H1 (cell line): ENCODE measurements at places on chromosomes 1 and 21. TPM values are rescaled to one million over a fixed set of nuclear protein-coding genes. Genes with fewer than 3 reads are reported as not detected.

The PPIAL4G gene
- not detected in 2 replicates for total RNA-seq

The ARMH1 gene
- 0.63 and 0.82 TPM in 2 replicates for total RNA-seq

GRCh38 chr1:161869291-161869690 lies 103.2 kb downstream of the ATF6 start:
- no peak overlapping the region for H3K4me3 ChIP-seq
- no peak for DNase-seq
- no peak overlapping the region for H3K27ac ChIP-seq

GRCh38 chr21:30942192-30942591 lies 60.8 kb upstream of the KRTAP11-1 start:
- no peak overlapping the region for H3K27ac ChIP-seq
- no peaks in the 10 kb centered on the region for H3K36me3 ChIP-seq
- no peak for DNase-seq
- H3K27me3 ChIP-seq = no peaks in the 10 kb centered on the region
- H3K4me1 ChIP-seq = no peaks in the 10 kb centered on the region

- H3K36me3 ChIP-seq = no peaks in the 10 kb centered on the region
- DNase-seq = no peak
- no peaks in the 10 kb centered on the region for H3K27me3 ChIP-seq
- no peaks in the 10 kb centered on the region for H3K4me1 ChIP-seq
Measured at GRCh38 chr1:205071028-205071409, 13.2 kb downstream of the TMEM81 start.

GRCh38 chr1:203342192-203342940 lies 8.6 kb downstream of the FMOD start:
- no peaks in the 10 kb centered on the region for H3K27me3 ChIP-seq
- DNase-seq = no peak
- no peak overlapping the region for H3K27ac ChIP-seq
- no peak overlapping the region for H3K4me3 ChIP-seq
- peaks cover 4% of the 10 kb centered on the region for H3K4me1 ChIP-seq

The SLFNL1 gene
- not detected in 2 replicates for total RNA-seq

GRCh38 chr1:36109041-36109679 lies 15.9 kb downstream of the COL8A2 start:
- no peaks in the 10 kb centered on the region for H3K27me3 ChIP-seq
- no peaks in the 10 kb centered on the region for H3K36me3 ChIP-seq
- no peak overlapping the region for H3K27ac ChIP-seq
- no peaks in the 10 kb centered on the region for H3K4me1 ChIP-seq
- DNase-seq = no peak
- no peak overlapping the region for H3K4me3 ChIP-seq

DNA sequence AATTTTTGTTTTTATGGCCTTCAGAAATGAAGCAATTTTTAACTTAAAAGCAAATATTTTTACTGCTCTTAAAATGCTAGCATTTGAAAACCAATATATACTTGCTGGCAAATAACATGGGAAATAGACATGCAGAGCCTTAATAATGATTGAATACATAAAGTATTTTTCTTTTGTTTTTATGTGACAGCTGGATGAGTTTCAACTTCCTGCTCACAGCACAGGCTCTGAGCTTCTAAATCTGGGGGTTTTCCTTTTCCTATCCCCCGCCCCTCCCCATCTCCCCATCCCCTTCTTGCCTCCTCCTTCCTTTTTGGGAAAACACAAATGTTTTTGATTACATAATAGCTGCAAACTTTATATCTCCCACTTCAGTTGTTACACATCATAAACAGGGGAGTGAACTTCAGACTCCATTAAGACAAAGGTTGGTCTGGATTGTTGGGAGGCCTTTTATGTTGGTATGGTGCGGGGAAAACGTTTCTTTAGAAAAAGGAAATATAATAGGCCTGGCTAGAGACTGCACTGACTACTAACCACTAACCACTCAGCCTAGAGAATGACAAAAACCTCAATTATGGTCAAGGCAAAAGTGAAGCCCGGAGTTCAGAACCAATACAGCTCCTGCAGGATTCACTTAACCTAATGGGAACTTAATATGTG lies 116.1 kb upstream of the GORAB start:
- H3K4me3 ChIP-seq = no peak overlapping the region
- no peaks in the 10 kb centered on the region for H3K36me3 ChIP-seq
- no peak for DNase-seq
- H3K4me1 ChIP-seq = no peaks in the 10 kb centered on the region
- no peak overlapping the region for H3K27ac ChIP-seq

The RBP7 gene
- total RNA-seq = 7.2 and 7.7 TPM in 2 replicates

DNA sequence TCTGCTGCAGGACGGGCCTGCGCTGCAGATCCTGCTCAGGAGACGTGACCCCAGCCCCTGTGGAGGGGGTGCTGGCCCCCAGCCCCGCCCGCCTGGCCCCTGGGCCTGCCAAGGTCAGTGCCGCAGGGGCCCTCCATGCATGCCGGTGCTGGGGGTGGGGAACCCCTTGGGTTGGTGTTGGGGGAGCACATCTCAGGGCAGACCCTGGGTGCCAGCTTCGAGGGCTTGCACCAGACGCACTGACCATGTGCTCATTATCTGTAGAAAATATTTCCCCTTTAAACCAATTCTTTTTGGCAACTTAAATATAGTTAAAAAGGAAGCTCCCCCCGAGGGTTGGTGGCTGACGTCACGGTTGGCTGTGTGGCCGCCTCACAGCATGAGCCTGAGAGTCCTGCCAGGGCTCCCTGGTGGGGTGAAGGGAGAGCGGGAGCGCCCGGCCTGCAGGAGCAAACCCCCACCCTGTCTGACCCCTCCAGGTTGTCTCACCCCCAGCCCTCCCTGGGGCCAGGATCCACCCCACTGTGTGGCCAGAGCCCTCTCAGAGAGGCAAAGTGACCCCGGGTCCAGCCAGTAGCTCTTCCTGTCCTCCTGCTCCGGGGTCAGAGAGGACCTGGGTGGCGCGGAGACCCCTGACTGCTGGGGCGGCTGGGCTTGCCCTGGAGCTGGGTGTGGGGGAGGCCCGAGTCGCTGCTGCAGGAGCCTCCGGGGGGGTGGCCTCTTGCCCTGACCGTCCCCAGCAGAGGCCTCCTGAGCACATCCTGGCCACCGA lies 5.3 kb upstream of the PFKL start:
- H3K36me3 ChIP-seq = no peaks in the 10 kb centered on the region
- H3K4me3 ChIP-seq = no peak overlapping the region
- peaks cover 2% of the 10 kb centered on the region for H3K4me1 ChIP-seq
- no peak for DNase-seq

GRCh38 chr1:41574842-41575241 lies 90.4 kb upstream of the EDN2 start:
- no peak for DNase-seq
- no peaks in the 10 kb centered on the region for H3K36me3 ChIP-seq
- no peak overlapping the region for H3K27ac ChIP-seq
- H3K4me1 ChIP-seq = no peaks in the 10 kb centered on the region; the same call in 1 of the 2 replicates
- H3K4me3 ChIP-seq = no peak overlapping the region

The OR2G6 gene
- not detected in 2 replicates for total RNA-seq

DNA sequence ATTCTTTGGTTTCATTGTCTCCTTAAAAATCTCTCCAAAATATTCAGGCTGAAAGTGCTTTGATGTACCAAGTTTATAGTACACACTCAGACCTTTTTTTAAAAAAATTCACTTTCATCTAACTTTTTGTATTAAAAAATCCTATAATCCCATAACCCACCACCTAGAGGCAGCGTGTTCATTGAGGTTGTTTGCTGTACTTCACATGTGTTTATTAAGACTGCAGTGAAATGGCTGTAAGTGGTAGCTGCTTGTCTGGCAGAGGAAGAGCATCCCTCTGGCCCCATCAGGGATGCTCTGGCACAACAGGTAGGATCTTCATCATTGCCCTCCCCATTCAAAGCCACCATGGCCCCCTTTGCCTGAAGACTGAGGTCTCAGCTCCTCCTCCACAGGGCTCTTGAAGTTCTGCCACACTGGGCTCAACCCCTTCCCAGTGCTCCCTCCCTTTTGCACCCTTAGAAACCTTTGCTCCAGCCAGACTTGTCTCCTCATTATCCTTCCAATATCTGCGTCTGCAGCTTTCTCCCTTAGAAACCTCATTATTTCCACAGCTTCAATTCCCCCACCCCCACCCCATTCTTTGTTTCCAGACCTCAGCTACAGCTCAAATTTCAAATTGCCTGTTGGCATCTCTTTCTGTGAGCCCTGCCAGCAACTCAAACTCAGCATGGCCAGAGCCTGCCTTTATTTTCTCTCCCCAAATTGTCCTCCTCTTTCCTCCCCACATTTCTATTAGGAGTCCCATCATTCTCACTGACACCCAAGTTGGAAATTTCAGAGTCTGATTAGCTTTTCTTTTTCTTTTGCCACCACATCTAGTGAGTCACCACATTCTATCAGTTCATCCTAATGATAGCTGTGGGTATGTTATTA lies 369.6 kb upstream of the USP24 start:
- H3K27ac ChIP-seq = no peak overlapping the region
- no peaks in the 10 kb centered on the region for H3K27me3 ChIP-seq
- no peaks in the 10 kb centered on the region for H3K36me3 ChIP-seq
- DNase-seq = no peak

GRCh38 chr21:44199448-44199847 lies 41.3 kb downstream of the ICOSLG start:
- no peaks in the 10 kb centered on the region for H3K27me3 ChIP-seq
- H3K27ac ChIP-seq = no peak overlapping the region
- H3K4me3 ChIP-seq = no peak overlapping the region
- no peaks in the 10 kb centered on the region for H3K36me3 ChIP-seq

The SLAMF9 gene
- not detected in 2 replicates for total RNA-seq

The OVAAL gene
- total RNA-seq = not detected in 2 replicates

DNA sequence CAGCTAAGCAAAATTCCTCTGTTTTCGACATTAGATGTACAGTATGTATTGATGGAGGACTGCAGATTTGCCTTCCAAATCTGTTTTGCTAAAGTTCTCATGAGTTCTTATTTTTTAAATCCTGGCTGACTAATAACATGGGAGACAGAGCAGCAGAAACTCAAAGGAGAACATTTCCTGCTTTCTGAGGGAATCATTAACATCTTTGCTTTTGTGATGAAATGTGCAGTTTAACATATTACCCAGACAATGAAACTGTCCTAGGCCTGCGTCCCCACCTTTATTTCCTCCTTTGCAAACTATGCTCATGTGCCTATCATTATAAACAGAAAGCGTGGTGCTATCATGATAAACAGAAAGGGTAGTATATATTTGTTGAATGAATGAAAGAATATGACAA lies 149.9 kb downstream of the ZP4 start:
- peaks cover 3% of the 10 kb centered on the region; the same call in 1 of the 2 replicates for H3K4me1 ChIP-seq
- H3K36me3 ChIP-seq = no peaks in the 10 kb centered on the region
- DNase-seq = no peak
- no peak overlapping the region for H3K4me3 ChIP-seq
- H3K27ac ChIP-seq = no peak overlapping the region

- peaks cover 1% of the 10 kb centered on the region for H3K4me1 ChIP-seq
- no peaks in the 10 kb centered on the region for H3K36me3 ChIP-seq
- H3K27ac ChIP-seq = peak overlapping the region; percentile 98
Measured at GRCh38 chr1:15835205-15835740, 12.2 kb upstream of the SPEN start.

DNA sequence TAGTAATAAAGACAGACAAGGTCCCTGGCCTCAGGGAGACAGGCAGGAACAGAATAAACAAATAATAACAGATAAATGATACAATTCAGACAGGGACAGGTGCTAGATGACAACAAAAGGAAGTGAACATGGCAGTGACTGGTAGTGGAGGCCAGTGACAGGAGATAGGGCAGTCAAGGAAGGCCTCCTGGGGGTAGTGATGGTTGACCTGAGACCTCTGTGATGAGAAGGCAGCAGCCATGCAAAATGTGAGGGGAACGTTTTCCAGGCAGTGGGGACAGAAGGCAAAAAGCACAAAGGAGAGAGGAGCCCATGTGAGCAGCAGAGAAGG lies 18.5 kb downstream of the OPTC start:
- H3K4me3 ChIP-seq = no peak overlapping the region
- peaks cover 24% of the 10 kb centered on the region for H3K4me1 ChIP-seq
- DNase-seq = no peak
- H3K27ac ChIP-seq = no peak overlapping the region

The AMY2B gene
- total RNA-seq = 2.0 and 2.1 TPM in 2 replicates

GRCh38 chr1:203265541-203265940 lies 36.1 kb upstream of the CHIT1 start:
- no peaks in the 10 kb centered on the region for H3K36me3 ChIP-seq
- no peak overlapping the region for H3K4me3 ChIP-seq
- H3K27me3 ChIP-seq = no peaks in the 10 kb centered on the region
- 0 out of 2 replicates have a peak, but pooled peaks cover 3% of the 10 kb centered on the region for H3K4me1 ChIP-seq
- H3K27ac ChIP-seq = no peak overlapping the region

The LMO4 gene
- 65.6 and 71.7 TPM in 2 replicates for total RNA-seq

- no peaks in the 10 kb centered on the region for H3K27me3 ChIP-seq
- H3K36me3 ChIP-seq = no peaks in the 10 kb centered on the region
- DNase-seq = no peak
- no peaks in the 10 kb centered on the region for H3K4me1 ChIP-seq
- no peak overlapping the region for H3K27ac ChIP-seq
Measured at GRCh38 chr1:172451002-172451443, 7.2 kb upstream of the PIGC start.

DNA sequence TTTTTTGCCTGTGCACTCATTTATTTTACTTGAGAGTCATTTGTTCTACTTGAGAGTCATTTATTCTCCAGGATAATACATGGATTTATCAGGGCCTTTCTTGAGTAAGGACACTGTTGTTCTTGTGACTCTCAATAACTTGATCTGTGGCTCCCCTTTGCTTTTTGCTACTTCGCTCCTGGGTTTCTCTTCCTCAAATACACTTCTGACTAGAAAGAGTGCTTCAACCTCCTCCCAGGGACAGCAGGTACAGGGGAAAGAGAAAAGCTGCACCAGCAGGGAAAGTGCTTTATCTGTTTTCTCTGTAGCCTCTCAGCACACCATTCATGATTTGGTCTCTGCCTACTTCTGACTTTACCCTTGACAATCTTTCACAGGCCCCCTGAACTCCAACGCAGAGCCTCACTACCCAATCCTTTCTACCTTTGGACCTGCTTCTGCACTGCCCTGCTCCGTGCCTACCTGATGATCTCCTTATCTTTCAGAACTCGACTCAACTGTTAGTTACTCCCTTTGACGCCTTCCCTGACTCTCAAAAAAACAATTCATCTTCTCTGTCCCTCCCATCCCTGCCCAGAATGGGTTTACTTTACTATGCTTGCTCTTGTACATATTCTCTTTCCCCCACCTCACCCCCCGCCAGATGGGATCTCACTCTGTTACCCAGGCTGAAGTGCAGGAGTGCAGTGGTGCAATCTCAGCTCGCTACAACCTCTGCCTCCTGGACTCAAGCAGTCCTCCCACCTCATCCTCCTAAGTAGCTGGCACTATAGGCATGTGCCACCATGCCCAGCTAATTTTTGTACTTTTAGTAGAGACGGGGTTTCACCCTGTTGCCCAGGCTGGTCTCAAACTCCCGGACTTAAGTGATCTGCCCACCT lies 15.6 kb upstream of the PIGM start:
- DNase-seq = no peak
- no peak overlapping the region for H3K4me3 ChIP-seq
- no peaks in the 10 kb centered on the region for H3K36me3 ChIP-seq
- H3K4me1 ChIP-seq = peaks cover 17% of the 10 kb centered on the region
- H3K27ac ChIP-seq = no peak overlapping the region

The ARHGAP29 gene
- 2.9 and 3.2 TPM in 2 replicates for total RNA-seq

The BATF3 gene
- total RNA-seq = 6.3 and 7.3 TPM in 2 replicates
